ENCODE measurements at places on chromosomes 6 and 20.

GRCh38 chr6:155245831-155246230 is 18.0 kb upstream of the CLDN20 start:
- no peak for DNase-seq

DNA sequence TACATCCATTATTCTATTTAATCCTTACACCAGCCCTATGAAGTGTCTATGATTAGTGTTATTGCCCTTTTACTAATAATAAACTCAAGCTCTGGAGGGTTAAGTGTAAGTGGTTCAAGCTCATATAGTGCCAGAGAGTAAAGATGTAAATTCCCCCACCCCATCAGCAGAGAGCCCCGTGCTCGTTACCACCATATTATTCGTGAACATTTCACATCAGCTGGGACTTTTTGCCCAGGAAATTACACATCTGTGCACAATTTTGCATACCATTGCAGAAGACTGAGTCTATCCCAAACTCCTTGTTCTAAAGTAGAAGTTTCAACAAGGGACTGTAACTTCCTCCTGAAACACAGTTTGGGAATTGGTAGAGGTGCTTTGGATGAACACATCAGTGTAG is 220.1 kb downstream of the BCAS1 start:
- no peak for DNase-seq

- no peak for DNase-seq
These were observed 357.5 kb downstream of the HDGFL1 start for GRCh38 chr6:22926790-22927354.

GRCh38 chr6:4295058-4295782 is 159.8 kb upstream of the ECI2 start:
- DNase-seq: no peak

- no peak for DNase-seq
These were observed 4.3 kb downstream of the SLC26A8 start for GRCh38 chr6:36020154-36020553.

GRCh38 chr20:60143261-60143842 is 185.1 kb downstream of the CDH26 start:
- no peak for DNase-seq

- peak; percentile 43 for DNase-seq
These were observed 258.7 kb downstream of the LRFN2 start for GRCh38 chr6:40328386-40328985.

DNA sequence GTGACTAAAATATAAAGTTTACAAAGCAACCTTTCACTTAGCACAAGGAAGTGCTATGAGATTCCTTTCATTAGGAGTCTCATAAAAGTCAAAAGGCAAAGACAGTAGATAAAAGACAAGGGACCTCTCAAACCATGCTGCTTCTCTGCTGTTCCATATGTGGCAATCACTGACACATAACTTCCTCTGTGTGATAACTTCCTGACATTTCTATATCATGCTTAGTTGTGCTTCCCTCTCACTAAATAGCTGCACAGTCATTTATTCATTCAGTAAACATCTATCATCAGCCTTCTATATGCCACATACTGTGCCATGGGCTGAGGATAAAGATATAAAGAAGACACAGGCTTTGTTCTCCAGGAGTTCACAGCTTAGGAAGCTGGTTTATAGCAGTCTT is 214.8 kb upstream of the GRIK2 start:
- DNase-seq: no peak

GRCh38 chr6:127319686-127320085 is 23.7 kb downstream of the ECHDC1 start:
- no peak for DNase-seq

- DNase-seq: no peak
These were observed 30.3 kb downstream of the CEBPB start for GRCh38 chr20:50220894-50221365.

GRCh38 chr20:17662333-17663039 is 19.6 kb downstream of the RRBP1 start:
- DNase-seq: no peak

DNA sequence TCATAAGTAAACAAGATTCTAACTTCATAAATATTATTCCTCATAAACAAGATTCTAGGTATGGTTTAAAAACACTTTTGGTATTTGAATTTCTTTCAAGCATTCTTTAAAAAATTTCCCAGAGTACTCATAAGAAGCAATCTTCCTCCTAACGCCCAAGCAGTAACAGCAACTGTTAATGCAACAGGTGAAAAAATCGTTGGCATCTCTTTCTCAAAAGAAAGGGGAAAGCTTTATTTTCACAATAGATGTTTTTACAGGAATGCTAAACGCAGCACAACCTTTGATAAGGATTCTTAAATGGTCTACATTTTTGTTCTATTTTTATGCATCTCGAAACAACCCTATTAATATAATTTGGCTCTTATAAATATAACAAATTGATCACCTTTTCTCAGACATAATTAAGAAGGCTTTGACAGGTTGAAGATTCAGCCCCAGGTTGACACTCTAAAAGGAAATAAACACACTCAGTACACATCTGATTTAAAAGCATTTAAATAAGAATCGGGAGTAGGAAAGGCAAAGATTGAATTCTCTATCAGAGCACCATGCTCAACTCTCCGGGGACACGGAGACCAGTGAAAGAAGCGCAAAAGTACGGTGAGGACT is 634 bp downstream of the AHI1 start:
- no peak for DNase-seq

GRCh38 chr20:63917811-63918210 is 22.9 kb downstream of the DNAJC5 start:
- DNase-seq: no peak

DNA sequence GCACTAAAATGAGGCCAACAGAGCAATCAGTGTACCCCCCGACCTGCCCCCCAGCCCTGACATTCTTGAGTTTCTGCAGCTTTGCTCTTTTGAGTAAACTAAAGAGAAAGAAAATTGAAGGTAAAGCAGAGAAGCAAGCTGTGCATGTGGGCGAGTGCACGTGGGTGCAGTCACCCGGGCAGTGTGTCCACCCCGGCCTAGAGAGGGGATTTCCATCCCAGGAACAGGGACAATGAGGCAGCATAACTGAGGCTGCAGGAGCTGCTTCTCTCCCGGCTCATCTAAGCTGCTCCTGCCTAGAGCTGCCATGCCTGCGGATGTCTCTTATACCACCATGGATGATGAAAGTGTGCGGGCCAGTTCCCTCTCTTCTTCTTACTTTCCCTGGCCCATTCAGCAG is 16.8 kb downstream of the CASS4 start:
- no peak for DNase-seq

DNA sequence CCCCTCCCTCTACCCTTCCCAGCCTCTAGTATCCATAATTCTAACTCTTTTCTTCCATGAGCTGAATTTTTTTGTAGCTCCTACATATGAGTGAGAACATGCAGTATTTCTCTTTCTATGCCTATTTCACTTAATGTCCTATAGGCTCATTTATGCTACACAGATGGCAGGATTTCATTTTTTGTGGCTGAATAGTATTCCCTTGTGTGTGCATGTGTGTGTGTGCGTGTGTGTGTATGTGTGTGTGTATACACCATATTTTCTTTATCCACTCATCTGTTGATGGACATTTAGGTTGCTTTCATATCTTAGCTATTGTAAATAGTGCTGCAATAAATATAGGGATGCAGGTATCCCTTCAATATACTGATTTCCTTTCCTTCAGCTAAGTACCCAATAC is 101.0 kb downstream of the ADAT2 start:
- DNase-seq: no peak

DNA sequence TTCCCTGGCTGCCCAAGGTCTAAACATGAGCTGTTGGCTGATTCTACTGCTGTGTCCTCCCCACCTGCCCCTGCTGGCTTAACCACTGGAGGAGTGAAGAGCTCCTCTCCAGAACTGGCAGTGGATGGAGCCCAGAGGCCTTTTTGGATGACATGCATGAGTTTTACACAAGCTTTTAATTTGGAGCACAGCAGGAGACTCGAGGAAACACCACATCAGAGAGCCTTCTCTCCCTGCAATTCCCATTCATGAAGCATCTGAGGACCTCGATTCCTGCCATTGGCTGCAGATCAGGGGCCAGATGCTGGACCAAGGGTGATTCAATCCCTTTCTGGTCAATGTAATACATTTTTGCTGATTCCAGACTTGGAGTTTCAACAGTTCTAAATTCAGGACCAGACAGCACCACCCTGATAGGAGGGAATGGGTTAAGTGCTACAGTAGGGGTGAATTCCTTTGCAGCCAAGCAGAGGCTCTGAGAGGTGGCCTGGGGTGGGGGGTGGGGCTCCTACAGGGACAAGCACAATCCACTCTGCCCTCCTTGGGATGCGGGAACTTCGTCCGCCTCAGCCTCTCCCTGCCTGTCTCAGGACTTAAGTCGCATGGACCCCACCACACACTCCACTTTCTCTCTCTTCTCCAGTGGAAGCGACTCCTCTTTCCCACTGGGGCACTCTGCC is 599 bp upstream of the PSORS1C1 start:
- no peak for DNase-seq

DNA sequence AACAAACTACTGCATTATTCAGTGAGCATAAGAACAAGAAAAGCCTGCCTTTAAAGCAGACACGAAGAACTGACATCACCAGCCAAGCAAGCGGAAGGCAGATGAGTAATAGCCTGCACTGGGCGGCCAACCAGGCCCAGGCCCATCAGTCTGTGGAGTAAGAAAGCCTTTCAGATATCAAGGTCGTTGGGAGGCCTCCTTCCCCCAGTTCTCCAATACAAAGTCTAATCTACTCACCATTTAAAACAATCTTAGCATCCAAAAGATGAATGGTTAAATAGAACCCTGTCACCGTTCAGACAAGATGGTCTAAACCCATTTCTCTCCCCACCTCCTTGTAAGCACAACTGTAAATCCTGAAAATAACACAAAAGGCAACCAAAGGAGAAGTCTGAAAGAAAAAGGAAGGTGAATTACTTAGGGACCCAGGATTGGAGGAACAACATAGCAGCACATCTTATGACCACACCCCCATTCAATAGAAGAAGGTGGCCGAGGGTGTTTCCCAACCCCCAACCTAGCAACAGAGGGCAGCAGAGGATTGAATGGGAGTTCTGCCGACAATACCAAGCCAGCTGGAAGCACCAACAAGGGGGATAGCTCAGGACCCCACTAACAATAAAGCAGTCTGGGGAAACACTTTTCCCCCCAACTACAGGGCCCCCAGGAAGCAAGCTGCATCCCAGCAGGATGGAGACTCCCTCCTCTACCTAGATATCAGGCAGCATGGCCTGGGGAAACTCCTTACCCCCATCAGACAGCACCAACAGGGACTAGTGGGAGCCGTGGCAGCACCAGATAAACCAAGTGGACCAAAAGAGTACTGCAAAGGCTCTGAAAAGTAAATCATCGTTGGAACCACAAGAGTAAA is 67.9 kb downstream of the ZHX3 start:
- peak; percentile 32 for DNase-seq

DNA sequence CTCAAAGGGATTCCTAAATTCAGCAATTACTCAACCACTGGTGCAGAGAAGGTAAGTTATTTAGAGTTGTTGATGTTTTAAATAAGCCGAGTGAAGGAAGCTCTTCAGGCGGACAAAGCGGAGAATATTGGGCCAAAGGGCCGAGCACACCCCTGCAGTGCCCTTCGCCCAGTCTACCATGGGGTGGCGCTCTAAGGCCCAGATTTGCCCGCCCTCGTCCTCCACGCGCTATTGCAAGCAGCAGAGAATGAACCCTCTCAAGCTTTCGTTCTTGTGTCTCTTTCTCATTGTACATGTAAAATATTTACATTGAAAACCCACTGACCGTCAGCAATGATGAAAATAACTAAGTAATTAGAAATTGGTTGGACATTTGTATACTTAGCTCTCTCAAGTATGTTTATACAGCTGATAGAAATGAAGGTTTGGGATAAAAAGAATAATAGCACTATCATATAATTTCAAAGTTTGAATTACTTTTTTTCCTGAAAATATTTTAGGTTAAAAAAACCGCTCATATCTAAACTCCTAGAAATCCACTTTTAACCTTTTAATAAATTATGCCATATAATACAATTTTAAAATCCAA is 195.0 kb upstream of the CEP162 start:
- no peak for DNase-seq

DNA sequence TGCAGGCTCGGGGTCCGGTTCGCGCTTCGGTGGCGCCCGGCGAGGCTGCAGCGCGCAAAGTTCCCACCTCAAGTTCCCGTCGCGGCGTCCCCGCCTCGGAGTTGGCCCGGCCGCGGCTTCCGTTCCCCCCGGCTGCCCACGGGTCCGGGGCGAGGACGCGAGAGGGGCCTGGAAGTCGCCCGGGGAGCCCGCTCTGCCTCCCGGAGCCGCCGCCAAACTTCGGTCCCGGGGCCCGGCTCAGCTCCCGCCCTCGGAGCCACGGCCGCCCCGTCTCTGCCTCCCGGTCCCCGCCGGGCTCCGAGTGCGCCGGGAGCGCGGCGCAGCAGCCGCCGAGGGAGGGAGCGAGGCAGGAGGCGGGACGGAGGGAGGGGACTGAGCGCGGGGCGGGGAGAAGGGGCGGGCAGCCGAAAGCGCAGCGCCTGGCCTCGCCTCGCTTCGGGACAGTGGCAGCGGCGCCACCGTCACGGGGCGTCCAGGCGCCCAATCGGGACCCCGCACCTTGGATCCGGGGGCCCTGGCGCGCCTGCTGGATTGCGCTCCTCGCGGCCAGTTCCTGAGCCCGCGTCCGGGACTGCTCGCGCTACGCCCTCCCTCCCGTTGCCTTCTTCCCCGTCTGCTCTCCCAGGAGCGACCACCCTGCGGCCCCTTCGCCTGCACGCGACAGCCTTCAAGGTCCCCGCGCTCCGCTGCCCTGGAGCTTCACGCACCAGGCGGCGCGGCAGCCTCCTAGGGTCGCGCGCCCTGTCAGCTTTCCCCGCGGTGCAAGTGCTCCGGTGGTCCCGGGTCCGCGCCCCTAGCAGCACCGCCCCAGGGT is at the start of gene KCNG1:
KCNG1 (minus strand) TSS at position 305 of the 814 bp plus-strand sequence. CDS start 12,769 bp downstream, outside the sequence.
- peak; percentile 75 for DNase-seq

DNA sequence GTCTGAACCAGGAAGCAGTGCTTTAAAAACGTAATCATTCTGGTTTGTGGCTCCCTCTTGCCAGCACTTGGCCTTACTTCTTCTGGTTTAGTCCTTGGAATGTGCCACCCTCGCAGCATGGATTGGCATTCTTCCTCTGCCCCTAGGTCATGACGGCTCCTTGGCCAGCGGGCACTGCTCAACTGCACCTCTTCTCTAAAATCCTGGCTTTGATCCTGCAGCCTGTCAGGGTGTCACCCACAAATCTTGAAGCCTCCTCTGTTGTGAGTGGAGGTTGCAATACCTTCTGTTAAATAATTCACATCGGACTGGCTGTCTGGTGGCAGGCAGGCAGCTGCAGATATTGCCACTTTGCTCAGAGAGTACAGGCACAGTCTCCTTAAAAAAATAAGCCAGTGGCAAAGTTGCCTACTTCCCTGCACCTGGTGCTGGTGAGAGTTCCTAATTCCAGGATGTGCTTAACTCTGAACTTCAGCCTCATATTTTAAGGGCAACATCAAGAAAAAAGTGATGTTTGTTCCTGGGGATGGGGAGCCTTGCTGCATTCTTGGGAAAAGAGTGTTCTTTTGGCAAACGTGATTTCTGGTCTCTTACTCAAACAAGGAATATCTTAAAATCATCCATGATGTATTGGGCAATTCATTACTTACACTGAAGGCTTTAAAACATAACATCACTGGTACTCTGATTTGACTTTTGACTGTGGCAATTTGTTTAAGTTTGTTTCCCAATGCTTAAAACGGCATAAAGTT is 179.8 kb downstream of the FOXA2 start:
- DNase-seq: no peak
